Ovary (tissue), 10 donors: ENCODE measurements at places on chromosomes 5 and 9. TPM values are rescaled to one million over a fixed set of nuclear protein-coding genes. Genes with fewer than 3 reads are reported as not detected.

GRCh38 chr9:91921371-91921770 is 28.7 kb downstream of the ROR2 start:
- no peak overlapping the region for H3K4me3 ChIP-seq
- H3K4me1 ChIP-seq, result peaks cover 2% of the 10 kb centered on the region
- DNase-seq, result no peak
- H3K36me3 ChIP-seq, result no peaks in the 10 kb centered on the region

- H3K4me1 ChIP-seq, result peaks cover 2% of the 10 kb centered on the region
- H3K4me3 ChIP-seq, result no peak within 1 kb of the TSS
- no peaks in the 10 kb centered on the region for H3K36me3 ChIP-seq
- DNase-seq, result peak; percentile 39
Measured at GRCh38 chr5:59893429-59894227, at the start of gene PDE4D. TSS of gene PDE4D (minus strand) at chr5:59893726.

GRCh38 chr5:123454259-123454911 is 31.2 kb upstream of the CEP120 start:
- H3K27ac ChIP-seq, result no peak overlapping the region
- no peak for DNase-seq
- no peaks in the 10 kb centered on the region for H3K4me1 ChIP-seq
- no peaks in the 10 kb centered on the region for H3K27me3 ChIP-seq
- H3K4me3 ChIP-seq, result no peak overlapping the region

GRCh38 chr5:1439388-1440097 is 5.7 kb downstream of the SLC6A3 start:
- H3K27me3 ChIP-seq, result no peaks in the 10 kb centered on the region
- no peak overlapping the region for H3K4me3 ChIP-seq

GRCh38 chr9:24961762-24962161 is 416.1 kb upstream of the IZUMO3 start:
- H3K27ac ChIP-seq, result no peak overlapping the region
- H3K36me3 ChIP-seq, result no peaks in the 10 kb centered on the region
- H3K27me3 ChIP-seq, result no peaks in the 10 kb centered on the region
- H3K4me3 ChIP-seq, result no peak overlapping the region
- DNase-seq, result no peak

Gene IL31RA
- total RNA-seq, result not detected

Gene RICTOR
- 41.5 TPM for total RNA-seq

DNA sequence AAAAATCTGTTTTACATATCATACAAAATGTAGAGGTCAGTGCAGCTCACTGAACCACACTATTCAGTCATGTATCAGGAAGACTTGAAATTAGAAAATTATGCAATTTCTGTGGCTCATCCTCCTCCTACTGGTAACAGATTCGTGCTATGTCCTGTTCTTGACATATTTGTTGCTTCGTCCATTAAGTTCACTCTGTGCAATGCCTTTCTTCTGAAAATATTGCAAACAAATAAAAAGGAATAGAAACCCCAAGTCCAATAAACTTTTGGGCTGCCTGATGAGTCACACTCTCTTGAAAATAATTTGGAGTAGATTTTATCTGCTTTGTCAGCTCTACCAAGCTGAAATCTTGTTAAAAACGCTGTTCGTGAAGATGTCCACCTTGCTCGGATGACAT is 391.2 kb downstream of the RAB3C start:
- H3K27ac ChIP-seq, result no peak overlapping the region
- no peak for DNase-seq

DNA sequence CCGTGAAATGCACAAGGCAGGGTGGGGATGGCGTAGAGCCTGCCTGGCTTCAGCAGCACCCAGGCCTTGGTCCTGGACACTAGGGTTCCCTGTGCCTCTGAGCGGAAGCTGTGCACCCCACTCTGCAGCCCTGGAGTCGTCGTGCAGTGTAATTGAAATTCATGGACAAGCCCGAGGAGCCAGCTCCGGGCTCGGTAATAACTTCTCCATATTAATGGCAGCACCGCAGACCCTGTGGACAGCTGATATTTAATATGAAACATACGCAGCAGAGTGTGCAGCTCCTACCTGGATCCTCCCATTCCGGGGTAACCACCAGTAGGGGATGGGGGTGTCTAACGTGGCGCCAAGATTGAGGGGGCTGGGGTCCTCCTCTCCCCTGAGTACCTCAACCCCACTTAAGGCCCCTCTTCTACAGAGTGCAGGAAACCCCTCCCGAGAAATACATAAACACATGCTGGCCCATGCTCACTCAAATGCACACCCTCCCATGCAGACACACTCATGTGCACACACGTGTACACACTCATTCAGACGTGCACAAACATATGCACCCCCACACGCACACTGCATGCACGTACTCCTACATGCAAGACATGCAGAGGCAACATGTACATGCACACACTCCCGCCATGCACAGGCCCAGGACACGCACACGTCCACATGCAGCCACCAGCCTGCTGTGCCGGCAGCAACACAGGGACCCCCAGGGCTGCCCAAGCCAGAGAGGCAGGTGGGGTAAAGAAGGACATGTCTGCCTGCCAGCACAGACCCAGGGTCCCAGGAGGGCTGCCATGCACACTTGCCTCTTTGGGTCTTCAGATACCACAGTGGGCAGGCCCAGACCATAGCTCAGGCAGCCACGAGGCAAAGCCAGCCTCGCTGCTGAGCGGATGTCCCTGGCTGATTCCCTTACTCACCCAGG is 8.1 kb downstream of the ADAMTS2 start:
- H3K36me3 ChIP-seq, result no peaks in the 10 kb centered on the region
- no peak for DNase-seq
- H3K27ac ChIP-seq, result no peak overlapping the region
- no peak overlapping the region for H3K4me3 ChIP-seq
- H3K27me3 ChIP-seq, result no peaks in the 10 kb centered on the region

Gene SLC23A1
- total RNA-seq, result 14.5 TPM
